ENCODE measurements at places on chromosomes 13 and 19.
A peak's percentile ranks its signal among the peaks of the same experiment; 100 is the strongest.

DNA sequence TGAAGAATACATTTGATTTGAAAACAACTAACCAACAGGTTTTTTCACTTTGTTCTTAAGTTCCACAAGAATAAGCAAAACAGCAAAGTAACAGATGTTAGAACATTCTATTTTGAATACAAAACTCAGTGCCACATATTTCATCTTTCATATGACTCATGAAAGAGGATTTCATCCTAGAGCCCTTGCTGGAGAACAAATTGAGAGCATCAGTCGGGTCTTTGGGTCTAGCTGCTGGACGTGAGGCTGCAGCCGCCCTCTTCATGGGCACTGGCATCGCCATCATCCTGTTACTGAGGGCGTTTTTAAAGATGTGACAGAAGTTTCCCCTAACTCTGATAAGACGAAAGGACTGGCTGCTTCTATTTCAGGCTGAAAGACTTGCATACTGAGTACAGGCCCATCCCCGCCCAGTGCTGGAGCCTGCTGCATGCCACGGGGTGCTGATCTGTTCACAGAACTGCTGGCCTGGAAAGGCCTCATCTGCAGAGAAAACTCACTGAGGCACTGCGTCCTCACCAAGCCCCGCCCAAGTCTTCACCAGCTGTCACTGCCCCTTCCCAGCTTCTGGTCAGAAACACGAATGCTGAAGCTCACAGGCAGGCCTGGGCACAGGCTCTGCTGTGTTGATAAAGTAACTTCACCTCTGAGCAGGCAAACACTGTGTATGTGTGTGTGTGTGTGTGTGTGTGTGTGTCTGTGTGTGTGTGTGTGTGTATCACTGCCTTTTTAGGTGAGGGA, 101.4 kb downstream of the TUBGCP3 start:
- no peak for DNase-seq

DNA sequence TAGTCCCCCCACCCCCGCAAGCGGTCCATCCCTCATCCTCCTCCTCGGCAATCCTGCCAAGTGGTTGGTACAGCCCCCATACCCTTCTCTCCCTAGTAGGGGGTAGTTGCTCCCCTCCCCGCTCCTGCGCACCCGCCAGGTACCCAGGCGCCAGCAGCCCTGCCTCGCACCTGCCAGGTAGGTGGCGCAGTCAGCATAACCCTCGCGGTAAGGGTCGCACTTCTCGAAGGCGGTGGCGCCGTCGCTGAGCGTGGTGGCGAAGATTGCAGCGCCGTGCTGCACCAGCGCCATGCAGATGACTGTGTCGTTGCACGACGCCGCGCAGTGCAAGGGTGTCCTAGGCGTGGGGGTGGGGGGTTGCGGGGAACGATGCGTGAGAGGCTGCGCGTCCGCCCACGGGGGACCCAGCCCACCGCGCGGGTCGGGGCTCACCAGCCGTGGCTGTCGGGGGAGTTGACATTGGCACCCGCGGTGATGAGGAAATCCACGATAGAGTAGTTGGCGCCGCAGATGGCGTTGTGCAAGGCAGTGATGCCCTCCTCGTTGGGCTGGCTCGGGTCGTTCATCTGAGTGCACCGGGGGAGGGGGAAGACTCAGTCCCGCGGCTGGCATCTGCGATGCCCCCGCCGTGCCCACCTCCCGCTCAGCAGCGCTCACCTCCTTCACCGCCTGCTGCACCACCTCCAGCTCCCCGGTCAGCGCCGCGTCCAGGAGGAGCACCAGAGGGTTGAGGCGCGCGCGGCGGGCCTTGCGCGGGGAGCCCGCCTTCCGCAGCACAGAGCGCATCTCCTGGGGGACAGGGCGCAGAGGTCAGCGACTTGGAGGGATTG, 15.2 kb upstream of the ERCC2 start:
- DNase-seq: peak; percentile 84

- peak; percentile 86 for DNase-seq
Observed at GRCh38 chr13:28495538-28496187, 735 bp upstream of the FLT1 start.

DNA sequence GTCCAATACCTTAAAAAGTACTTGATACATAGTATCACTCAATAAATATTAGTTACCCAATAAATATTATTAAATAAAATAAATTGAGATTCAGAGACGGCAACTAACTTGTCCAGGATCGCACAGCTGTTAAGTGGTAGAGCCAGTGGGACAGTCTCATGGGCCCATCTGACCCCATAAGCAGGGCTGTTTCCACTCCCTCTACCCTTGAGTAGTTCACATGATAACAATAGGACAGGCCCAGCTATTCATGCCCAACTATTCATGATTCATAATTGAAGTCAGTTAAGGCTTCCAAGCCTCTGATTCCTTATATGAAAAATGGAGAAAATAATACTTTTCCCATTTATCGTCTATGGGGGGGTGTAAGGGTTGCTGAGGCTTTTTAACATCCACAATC, 78.2 kb downstream of the C13orf42 start:
- no peak for DNase-seq

DNA sequence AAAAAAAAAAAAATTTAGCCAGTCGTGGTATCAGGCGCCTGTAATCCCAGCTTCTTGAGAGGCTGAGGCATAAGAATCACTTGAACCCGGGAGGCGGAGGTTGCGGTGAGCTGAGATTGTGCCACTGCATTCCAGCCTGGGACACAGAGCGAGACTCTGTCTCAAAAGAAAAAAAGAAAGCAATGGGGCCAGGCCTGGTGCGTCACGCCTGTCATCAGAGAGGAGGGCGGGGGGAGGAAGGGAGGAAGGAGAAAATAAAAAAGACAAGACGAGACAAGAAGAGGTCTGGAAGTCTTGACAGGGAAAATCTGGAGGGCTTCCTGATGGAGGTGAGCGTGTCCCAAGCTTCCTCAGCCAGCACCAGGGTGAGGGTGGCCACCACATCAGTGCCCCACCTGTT, 54.9 kb upstream of the PTPRS start:
- no peak for DNase-seq

DNA sequence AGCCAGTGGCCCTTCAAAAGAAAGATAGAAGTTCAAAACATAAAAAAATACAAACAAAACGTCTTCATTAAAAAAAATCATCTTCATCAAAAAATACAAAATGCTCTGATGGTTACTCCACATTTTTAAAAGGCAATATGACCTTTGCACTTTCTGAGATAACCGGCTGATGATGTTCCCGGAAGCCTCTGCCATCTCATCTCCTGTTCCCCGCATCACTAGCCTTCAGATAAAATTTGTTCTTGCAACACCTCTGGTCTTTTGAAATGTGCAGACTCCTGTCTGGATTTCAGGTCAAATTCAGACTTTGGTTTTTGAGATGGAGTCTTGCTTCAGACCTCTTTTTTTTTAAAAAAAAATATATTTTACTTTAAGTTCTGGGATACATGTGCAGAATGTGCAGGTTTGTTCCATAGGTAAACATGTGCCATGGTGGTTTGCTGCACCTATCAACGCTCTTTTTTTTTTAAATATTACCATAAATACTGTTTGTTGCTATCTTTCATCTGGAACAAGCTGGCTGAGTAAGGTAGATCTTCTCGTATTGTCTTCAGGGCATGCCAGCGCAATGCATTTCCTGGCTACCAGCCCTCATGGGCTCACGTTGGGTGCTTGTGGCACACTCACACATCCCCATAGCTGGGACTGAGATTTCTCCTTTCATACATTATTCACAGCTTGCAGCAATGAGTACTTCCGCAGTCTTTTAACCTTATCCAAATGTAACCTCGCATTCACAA, 418.9 kb upstream of the ARGLU1 start:
- DNase-seq: no peak

DNA sequence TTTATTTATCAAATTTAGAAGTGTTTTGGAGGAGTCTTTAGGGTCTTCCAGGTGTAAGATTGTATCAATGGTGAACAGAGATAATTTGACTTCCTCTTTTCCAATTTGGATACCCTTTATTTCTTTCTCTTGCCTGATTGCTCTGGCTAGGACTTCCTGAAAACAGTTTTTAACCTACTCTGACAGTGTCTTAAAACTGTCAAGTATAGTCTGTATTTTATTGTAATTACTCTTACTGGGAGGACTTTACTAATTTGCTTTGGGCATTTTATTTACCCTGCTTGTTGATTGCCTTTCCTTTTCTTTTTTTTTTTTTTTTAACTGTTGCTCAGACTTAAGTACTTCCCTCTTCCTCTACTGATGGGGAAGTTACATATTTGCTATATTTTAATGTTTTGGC, 81.3 kb downstream of the URI1 start:
- no peak for DNase-seq
